ENCODE measurements at places on chromosomes 6 and 20.

- peak; percentile 74 for DNase-seq
Observed at GRCh38 chr6:157151989-157152388, 171.3 kb downstream of the TMEM242 start.

DNA sequence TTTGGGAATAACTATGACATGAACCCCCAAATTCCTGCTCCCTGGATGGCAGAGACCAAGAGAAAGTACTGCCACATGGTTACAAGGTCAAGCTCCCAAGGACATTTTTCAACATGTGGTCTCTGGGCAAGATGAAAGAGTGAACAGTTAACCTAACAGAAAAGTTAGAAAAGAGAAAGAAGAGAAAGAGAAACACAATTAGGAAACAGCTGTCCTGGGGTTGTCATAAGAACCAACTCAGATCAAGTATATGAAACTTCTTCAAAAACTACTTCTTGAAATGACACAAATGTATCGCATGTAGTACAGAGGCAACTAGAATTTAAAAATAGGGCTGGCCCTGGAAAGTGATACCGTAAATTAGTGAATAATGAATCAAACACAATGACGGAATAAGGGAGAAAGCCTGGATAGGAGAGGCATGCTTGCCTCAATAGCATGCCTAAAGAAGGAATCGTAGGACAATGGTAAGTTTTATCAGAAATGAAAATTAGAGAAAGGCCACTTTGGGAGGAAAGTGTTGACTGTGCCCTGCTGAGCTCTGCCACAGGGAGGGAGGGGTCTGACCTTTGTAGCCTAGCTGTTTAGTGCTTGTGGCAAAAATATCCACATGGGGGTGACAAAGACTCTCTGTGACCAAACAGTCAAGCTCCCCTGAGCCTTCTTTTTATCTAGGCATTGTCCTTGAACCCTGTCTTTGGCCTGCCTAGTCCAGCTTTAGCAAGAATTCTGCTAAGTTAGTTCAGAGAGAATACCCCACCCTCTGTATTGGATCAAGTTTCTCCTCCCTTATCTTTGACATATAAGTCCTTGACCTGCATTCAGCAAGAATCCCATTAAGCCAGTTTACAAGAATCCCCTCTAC lies 4.3 kb upstream of the DCBLD1 start:
- no peak for DNase-seq

DNA sequence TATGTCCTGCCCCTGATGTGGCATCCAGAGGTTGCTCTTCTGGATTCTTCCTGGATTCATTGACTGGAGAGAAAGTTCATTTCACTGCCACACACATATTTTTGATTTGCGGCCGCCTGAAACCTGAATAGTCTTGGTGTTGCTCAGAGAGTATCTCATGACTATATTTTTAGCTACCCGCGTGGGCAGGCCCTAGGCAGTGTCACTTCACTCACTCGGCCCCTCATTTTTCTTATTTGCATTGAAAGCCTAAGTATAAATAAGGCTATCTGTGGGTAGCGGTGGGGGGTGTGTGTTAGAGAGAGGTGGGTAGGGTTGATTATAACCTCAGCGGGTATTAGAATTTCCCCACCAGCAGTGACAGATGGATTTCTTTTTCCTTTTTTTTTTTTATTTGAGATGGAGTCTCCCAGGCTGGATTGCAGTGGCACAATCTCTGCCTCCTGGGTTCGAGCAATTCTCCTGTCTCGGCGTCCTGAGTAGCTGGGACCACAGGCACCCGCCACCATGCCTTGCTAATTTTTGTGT lies 113.5 kb downstream of the JARID2 start:
- no peak for DNase-seq

DNA sequence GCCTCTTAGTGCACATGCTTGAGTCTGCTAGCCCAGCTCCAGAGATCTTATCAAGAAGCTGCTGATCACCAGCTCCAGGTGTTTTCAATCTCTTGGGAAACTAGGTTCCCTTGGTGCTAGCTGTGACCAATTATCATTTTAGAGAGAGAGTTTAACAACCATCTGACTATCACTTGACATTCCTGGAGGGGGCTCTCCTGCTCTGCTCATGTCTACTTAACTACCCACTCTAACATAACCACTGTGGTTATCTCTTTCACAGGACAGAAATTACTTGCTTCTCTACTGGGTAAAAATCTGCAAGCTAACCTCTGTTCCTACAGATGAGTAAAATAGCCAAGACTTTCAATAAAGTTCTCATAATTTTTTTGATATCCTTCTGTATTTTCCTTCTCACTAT lies 823.4 kb upstream of the GJE1 start:
- no peak for DNase-seq

DNA sequence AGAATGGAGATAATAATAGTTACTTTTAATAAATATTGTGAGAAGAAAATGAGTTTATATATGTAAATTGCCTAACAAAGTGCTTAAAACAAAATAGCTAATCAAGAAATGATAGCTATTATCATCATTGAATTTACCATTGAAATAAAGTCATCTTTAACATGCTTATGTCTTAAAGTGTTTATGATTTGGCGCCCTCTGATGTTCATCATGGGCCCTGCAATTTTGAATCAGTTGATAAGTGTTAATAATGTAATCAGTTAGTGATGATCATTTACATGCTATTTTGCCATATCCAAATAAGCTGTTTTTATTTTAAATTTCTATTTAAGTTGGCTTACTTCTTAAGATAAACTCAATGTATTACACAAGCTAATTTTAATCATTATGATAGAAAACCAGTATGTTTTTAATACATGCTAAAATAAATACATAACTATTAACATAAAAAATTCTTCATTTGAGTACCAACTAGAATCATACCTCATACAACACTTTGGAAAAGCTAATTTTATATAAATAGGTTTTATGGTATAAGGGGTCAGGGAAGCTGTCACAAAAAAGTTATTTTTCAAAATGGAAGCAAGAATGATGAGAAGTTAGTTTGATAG lies 39.2 kb upstream of the TPD52L1 start:
- DNase-seq, result peak; percentile 27

DNA sequence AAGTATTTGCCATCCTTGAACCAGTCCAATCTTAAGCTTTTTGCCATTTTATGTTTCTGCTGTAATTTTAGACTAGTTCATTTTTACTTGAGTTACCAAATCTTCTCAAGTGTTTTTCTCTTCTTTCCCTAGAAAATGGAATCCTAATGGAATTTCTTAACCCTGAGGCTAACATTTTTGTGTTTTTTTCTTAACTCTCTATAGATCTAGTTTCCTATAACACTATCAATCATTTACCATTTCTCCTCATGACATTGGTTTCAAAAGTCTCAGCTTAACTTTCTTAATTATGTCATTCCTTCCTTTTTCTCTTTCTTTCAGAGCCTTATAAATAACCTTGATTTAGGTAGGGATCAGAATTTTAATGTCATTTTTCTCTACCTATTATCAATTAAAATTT lies 54.8 kb downstream of the SENP6 start:
- DNase-seq, result no peak

GRCh38 chr20:42430598-42430997 lies 759.1 kb downstream of the PTPRT start:
- no peak for DNase-seq

- no peak for DNase-seq
Observed at GRCh38 chr6:15340775-15341174, 94.9 kb downstream of the JARID2 start.

Measured in HFFc6 (cell line).